ENCODE measurements at places on chromosomes 2 and 18. TPM values are rescaled to one million over a fixed set of nuclear protein-coding genes. Genes with fewer than 3 reads are reported as not detected.

DNA sequence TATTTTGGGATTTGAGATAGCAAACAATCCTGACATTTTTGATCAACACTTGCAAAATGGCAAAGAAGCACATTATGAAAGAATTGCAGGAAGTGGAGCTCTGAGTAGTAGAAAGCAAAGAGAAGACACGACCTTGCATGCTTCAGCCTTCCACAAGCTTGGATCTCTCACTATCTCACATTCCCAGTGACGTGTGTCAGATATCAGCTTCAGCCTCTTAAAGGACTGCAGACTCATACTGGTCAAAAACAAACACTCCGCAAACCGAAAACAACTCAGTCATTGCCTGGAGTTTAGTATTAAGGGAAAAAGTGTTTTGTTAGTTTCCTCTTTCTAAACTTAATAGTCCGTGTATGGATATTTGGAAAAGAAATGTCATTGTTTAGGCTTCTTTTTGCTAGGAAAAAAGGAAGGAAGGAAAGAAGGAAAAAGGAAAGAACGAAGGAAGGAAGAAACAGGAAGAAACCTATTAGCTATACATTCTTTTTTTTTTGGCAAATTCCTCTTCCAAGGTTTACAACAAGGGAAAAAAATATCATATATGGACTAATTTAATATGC, 32.6 kb upstream of the SLC40A1 start:
- DNase-seq = no peak

DNA sequence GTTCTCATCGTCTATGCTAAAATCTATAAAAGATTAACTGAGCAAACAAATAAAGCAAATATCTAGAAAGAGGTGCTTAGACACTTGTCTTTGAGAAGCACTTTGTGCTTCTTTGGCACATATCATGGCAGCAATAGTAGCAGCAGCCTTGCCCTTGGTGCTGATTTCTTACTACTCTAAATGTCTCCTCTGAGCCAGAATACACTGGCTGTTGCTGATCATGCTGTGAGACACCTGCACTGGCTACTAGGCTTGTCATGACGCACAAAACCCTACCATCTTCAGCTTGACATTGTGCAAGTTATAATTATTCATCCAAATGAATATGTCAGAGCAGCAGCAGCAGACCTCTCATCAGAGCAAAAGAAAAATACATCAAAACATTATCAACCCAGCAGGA, 46.7 kb downstream of the FANCL start:
- no peak for DNase-seq

- DNase-seq = no peak
Measured at GRCh38 chr2:170336408-170336807, 158.5 kb downstream of the MYO3B start.

DNA sequence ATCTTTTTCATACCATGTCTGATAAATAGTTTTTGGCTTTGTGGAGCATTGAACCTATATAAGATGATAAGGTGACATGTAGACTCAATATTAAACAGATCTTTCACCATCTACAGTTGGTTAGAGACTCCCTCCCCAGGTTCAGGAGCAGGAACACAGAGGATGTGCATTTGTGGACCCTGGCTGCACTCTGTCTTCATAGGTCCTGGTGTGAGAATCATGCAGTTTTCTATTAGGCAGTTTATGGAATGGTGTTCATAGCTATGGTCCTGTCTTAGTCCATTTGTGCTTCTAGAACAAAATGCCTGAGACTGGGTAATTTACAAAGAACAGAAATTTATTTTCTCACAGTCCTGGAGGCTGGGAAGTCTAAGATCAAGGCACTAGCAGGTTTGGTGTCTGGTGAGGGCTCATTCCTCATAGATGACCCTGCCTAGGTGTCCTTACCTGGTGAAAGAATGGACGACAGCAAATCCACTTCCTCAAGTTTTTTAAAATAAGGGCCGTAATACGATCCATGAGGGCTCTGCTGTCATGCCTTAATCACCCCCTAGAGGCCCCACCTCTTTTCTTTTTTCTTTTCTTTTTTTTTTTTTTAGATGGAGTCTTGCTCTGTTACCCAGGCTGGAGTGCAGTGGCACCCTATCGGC, 35.3 kb upstream of the FAM98A start:
- DNase-seq = no peak

DNA sequence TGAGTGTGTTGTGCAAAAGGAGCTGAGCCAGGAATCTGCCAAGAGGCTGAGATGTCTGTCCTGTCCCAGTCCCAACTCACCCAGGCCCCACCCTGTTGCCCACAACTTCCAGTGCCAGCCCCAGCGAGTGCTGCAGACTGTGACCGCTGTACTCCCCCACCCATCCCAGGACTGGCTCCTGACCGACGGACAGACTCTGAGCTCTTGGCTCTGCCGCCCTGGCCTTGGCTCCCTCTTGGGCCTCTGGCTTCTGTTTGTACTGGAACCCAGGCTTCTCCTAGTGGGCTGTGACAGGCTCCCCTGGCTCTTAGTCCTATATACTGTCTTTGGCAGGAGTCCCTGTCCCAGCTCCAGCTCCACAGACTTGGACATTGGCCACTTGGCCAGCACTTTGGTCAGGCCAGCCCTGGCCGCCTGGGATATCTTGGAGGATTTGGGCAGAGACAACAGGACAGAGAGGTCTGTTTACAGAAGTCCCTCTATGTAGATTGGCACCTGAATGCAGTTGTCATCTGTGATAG, 41.1 kb downstream of the ACOXL start:
- no peak for DNase-seq

- DNase-seq = peak; percentile 80
Measured at GRCh38 chr2:240966906-240967680, 31.3 kb upstream of the SNED1 start.

The RAB17 gene
- 2.0 TPM for total RNA-seq

DNA sequence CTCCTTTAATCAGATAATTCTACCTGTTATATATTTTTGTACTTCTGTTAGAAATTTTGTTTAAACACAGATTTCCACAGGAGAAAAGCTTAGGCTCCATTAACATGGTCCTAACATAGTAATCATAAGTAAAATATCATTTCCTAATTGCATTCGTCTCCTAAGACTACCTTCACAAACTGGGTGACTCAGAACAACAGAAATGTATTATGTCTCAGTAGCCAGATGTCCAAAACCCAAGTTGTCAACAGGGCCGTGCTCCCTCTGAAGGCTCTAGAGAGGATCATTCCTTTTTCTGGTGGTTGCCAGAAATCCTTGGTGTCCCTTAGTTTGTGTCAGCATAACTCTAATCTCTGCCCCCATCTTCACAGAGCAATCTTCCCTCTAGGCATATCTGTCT, 5.4 kb downstream of the FBXO15 start:
- no peak for DNase-seq

- peak; percentile 90 for DNase-seq
Measured at GRCh38 chr18:13611142-13611600, 115.2 kb downstream of the FAM210A start.

DNA sequence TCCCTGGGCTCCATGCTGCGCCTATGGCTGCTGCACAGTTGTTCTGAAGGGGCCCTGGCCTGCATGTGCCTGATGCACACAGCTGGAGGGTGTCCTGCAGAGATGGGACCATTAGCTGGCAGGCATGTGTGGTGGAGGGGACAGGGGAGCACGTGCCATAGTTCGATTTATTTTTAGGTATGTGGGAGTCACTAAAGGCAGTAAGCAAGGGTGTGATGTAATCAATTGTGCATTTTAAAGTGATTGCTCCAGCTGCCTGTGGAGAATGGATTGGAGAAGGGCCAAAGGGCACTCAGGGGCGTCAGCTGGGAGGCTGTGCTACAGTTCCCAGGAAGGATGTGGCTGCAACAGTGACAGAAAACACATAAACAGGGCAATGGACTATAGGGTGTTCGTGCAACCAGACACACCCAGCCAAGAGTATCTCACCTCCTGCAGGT, 205.1 kb downstream of the ARL4C start:
- no peak for DNase-seq

DNA sequence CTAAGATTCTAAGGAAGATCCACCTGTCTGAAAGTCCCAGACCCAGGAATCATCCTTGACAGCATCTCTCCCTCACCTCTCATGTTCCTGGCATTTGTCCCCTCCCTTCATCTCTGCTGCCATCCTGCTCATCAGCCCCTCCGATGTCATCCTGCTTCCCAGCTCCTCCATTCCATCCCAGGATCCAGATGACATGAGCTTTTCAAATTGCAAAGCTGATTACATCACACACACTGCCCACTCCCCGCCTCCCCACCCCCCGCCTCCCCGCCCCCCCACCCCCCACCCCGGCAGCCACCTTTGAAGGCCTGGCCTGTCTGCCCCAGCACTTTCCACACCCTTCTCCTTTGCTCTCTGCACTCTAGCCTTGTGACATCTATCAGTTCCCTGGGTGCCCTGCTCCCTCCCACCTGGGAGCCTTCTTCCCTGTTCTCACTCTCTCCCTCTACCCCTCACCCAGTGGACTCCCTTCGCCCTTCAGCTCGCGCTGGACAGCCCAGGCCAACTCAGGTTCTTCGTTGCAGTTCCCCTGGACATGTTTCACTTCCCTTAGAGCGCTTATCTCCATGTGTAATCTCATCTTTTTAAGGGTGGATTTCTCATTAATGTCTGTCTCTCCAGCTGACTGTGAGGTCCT, 61.6 kb downstream of the DNMT3A start:
- DNase-seq = no peak
